ENCODE measurements at places on chromosomes 7 and 10.

GRCh38 chr10:78929541-78929940 is 139.2 kb upstream of the ZMIZ1 start:
- no peak for DNase-seq

- no peak for DNase-seq
Measured at GRCh38 chr10:129962031-129962871, 1.8 kb downstream of the EBF3 start.

DNA sequence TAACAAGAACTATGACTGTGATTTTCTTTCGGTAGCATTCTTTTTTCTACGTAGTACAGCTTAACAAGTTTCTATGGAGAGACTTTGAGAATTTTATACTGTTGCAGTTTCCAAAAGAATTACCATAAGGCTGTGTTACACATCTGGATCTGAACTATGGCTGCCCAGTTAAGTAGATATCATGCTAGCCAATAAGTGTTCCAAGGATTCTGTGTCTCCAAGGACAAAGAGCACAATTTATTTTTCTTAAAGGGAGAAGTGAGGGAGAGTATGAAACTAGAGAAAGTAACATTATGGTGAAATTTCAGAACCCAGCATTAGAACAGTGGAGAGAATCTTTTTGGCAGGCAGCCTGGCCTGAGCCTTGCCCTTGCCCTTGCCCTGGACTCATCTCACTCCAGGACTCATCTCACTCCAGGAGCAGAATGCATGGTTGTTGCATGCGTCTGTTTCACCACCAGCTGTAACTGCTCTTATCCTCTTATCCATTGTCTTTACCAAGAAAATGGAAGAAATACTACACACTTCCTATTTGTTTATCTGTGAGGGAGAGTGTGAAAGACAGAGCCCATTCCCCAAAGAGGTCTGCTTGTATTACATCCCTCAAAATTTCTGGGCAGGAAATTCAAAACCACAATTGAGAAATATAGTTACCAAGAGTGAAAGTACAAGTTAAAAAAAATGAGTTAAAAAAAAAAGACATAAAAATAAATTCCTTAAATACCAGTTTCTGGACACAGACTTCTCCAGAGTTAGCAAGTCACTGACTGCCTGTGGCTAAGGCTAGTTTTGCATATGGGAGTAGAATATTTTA is 1067.5 kb downstream of the NRG3 start:
- no peak for DNase-seq

GRCh38 chr7:81751619-81752317 is 18.1 kb downstream of the HGF start:
- no peak for DNase-seq

- DNase-seq = no peak
Measured at GRCh38 chr10:6347391-6347951, 144.7 kb downstream of the PFKFB3 start.

DNA sequence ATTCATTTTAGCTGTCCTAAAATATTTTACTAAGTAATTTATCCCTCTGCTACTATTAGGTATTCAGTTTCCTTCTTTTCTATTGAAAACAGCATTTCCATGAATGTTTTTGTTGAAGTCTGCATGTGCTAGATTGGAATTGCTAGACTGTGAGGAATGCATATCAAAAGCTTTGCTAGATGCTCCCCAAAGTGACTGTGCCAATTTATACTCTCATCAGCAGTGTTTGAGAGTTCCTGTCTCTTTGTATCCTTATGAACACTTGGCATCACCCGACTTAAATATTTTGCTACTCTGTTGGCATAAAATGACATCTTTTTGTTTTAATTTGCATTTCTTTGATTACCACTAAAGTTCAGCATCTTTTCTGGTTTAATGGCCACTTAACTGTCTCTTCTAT is 45.0 kb upstream of the PRR15 start:
- DNase-seq = no peak

DNA sequence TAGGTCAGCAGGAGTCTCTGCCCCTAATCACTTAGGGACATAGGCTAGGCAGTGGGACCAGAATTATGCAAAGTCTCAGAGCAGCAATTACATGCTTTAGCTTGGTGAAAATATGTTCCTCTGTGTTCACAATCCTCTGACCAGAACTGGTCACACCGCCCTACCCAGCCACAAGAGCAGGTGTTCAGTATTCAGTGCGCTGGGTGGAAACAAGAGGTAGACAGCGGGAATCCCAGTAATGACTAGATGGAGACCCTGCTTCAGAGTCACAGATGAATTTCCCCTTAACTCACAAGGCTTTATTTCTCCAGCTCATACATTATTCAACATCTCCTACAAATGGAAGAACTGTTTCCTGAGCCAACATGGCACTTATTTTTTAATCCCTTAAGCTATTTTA is 763.7 kb upstream of the POM121L12 start:
- no peak for DNase-seq

DNA sequence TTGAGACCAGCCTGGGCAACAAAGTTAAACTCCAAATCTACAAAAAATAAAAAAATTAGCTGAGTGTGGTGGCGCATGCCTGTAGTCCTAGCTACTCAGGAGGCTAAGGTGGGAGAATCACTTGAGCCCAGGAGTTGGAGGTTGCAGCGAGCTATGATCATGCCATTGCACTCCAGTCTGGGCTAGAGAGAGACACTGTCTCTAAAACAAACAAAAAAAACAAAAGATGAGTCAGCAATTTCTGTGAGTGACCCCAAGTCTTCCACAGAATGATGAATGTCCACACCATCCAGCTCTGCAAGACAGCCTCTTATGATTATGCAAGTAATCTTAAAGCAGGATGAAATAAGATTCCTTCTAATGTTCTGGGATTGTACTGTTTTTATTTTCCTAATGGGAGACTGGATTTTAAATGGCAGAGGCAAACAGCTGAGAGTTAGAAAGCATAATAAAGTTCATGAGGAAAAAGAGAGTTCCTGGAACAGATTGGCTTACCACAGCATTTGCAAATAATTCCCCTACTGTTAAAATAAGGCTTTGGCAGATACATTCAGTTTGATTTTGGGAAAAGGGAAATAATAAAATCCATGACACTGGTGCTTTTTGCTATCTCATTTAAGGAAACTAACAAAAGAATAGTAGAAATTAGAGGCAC is 18.9 kb upstream of the PRKAR2B start:
- DNase-seq = no peak

GRCh38 chr10:31179091-31179680 is 139.8 kb upstream of the ZEB1 start:
- no peak for DNase-seq

GRCh38 chr10:132109341-132110110 is 43.8 kb downstream of the JAKMIP3 start:
- DNase-seq = no peak

GRCh38 chr7:117581424-117581823 is 101.6 kb downstream of the CFTR start:
- no peak for DNase-seq

DNA sequence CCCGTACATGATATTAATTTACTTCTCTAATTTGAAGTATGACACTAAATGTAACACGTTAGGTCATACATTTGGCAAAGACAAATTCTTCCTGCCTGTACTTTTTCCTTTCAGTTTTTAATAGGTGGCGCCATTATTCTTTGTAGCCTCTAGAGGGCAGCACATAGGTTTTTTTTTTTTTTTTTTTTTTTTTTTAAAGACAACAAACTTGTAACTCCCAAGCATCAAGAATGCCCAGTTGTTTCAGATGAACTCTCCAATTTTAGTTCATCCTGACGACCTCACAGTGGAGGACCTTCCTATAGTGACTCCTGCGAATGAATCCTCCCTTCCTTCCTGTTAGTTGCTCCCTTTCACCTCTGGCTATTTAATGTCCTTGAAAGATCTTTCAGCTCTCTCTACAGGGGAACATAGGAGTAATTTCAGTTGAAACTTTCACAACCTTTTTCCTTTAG is 139.3 kb upstream of the HDAC9 start:
- no peak for DNase-seq

DNA sequence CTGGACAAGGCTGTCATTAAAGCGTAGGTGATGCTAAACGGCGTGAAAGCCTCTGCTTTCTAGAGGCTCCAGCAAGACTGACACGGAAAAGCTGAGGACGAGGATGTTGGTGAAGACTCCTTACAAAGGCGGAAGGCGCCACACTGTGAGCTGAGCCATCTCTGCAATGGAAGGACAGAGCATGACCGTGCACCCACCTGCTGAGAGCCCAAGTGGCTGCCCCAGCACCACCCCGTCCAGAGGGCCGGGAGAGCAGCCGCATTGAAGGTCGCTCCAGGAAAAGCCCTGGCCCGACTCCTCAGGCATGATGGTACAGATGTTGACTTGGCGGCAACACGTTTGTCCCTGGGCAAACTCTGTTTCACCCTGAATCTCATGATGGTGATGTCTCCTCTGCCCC is 492.7 kb downstream of the DNAJB6 start:
- no peak for DNase-seq

GRCh38 chr10:127024685-127025435 is 119.6 kb downstream of the DOCK1 start:
- DNase-seq = no peak

DNA sequence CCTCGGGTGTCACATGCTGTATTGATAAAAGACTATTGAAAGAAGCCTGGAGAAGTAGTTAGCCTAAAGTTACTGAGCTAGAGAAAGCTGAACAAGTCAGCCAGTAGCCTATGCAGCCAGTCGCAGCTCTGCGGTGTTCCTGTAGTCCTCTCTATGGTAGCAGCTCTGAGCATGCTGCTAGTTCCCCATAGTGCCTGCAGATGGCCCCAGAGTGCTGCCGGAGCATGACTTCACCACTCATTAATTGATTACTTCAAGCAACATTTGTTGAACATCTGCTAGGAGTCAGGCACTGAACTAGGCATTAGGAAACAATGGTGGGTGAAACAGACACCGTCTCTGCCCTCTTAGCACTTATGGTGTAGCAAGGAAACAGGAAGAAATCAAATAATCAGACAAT is 422.7 kb downstream of the SORCS3 start:
- DNase-seq = peak; percentile 7

DNA sequence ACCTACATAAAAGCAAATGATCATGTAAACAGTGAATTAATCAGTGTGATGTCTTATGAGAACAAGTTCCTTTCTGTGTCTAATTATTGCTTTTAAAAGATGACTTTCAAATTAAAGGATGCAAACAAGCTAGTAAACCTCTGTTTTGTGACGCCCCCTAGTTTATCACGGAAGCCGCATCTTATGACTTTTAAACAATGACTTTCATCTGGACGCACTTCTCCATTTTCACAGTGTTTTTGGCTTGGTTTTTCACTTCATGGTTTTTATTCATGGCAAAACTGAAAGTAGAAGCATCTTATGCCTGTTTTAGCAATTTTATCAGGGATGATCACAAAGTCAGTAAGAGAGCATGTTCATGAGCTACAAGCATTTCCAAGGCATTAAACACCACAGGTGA is 35.0 kb downstream of the ITGA8 start:
- DNase-seq = no peak

DNA sequence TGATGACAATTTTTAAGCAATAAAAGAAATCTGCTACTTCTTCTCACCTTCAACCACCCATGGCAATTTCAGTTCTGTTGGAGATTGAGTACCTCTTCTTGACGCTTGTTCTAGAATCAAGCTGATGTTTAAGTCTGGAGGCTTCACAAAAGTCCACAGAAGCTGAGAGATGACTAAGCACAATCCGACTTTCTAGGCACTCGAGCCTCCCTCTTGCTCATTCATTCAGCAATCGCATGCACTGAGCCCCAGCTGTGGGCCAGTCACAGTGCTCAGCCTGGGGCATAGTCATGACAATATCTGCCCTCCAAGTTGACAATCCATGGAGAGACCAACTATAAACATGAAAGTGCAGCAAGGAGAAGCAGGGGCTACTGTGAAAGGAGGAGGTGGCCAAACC is 103.2 kb downstream of the IPMK start:
- no peak for DNase-seq

DNA sequence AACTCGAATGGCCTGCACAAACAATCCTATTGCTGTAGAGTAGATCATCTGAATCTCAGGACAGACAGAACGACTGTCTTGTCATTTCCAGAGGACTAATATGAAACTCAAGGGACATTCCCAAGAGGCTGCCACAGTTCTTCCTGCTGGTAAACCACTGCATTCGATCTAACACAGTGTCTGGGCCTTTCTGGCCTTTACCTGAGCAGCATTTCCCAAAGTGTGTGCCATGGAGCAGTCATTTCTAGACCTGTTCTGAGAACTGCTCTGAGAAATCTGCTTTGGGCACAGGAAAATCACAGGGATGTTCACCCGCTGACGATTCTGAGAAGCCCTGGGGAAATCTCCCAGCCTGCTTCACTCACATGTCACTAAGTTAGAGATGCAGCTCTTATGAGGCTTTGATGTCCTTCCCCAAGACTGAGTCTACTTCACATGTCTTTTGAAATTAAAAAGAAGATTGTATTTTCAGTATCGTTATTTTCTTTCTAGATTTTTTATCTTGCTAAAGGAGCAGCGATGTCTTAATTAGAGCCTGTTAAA is 18.4 kb downstream of the GPNMB start:
- no peak for DNase-seq

- no peak for DNase-seq
Measured at GRCh38 chr7:49127359-49127913, 203.1 kb downstream of the CDC14C start.
